Occipital lobe (tissue), 3 donors: ENCODE measurements at places on chromosomes 13 and 19. TPM values are rescaled to one million over a fixed set of nuclear protein-coding genes. Genes with fewer than 3 reads are reported as not detected.

DNA sequence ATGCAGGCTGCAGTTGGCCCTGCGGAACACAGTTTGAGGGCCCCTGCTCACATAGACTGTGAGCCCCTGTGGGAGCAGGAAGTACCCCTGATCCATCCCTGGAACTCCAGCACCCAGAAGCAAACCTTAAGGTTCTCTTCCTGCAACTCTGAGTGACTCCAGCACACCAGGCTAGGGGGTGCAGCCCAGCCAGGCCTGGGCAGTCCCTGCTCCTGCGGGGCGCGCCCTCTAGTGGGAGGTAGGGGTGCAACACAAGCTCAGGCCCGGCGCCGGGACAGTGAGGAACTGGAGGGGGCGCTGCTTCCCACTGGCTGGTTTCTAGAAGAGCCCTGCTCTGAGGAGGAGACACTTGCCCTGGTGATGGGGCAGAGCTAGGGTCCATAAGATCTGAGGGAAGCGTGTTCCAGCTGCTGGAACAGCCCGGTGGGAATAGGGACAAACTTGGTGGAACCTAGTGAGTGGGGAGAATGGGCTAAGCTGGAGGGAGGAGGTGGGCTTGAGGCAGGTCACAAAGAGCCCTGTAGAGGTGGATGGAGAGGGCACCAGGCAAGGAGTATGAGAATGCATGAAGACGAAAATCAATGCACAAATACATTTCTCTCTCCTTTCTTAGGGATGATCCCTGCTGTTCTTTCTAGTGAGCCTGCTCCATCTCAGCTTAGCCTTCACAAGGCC, 5.0 kb downstream of the ZSCAN5A start:
- no peak for DNase-seq

GRCh38 chr13:95033890-95034289, 267.4 kb downstream of the ABCC4 start:
- no peak for DNase-seq

DNA sequence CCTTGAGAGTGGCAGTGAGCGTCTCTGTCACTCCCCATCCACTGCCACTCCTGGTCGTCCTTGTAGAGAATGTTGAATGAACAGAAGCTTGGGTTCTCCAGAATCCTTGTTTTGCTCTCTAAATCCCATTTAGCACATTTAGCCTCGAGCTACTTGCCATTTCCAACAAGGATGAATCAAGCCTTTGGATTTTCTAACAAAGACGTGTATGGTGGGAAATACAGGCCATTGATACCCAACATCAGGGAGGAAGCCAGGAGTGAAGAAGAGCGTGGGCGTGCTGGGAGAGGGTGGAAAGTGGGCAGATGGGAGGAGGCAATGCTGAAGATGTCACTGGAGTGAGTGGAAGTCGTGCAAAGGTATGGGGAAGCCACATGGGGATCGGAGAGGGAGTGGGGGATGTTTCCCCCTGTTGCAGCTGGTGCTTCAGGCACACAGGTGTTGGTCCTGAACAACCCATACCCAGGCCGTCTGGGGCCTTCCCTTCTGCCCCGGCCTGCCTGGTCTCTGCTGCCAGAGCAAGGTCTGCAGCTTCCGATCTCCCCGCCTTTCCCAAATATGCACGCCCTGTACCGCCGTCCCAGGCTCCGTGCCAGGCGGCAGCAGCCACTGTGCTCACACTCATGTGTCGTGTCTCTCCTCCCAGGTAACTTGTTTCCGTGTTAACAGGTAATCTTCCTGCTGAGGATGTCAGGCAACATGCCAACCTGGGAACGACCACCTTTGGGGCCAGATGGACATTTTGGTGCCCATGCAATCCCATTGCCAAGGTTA, 48.7 kb downstream of the ZIC5 start:
- no peak for DNase-seq

DNA sequence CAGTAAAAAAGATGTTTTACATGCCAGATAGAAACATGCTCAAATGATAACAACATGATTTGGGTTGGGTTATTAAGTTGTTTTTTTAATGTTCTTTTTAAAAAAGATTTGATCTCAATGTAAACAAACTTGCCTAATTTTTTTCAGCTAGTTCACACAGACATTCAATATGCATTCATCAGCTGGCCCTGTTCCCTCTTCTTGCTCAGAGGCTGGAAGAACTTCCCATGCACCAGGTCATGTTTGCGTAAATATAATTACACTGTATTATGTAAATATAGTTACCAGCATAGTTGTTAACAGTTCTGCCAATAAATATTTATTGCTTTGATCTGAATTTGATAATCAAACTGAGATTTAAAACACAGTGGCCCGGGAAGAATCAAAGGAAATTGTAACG, 70.6 kb downstream of the ATP11A start:
- no peak for DNase-seq

- no peak for DNase-seq
These were observed 55.1 kb downstream of the GPR180 start for GRCh38 chr13:94656766-94657165.

CASP14 gene
- not detected for total RNA-seq

DNA sequence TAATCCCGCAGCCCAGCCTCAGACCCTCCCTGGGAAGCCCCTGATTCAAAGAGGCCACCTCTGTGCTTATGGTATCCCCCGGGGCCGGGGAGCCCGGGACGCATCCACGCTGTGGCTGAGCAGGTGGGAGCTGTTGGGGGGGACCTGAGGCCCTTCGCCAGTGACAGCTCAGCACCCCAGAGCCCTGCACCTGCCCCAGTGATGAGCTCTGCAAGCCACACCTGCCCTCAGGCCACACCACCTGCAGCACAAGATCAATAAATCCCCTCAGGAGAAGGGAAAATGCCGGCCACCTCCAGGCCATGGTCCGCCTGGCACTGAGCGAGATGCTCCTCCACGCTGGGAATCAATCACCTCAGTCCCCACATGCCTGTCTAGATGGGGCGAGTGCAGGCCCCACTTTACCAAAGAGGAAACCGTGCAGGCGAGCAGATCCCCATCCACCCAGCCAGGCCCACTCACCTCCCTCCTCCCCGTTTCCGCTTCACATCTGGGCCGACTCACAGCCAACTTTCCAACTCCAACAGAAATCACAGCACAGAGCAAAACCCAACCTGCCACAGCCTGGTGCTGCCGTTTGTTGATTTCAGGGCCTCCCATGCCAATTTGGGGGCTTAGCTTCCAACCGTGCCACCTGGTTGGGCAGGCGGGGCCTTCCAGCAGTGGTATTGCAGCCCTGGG, 12.8 kb downstream of the MOB3A start:
- DNase-seq, result no peak

DNA sequence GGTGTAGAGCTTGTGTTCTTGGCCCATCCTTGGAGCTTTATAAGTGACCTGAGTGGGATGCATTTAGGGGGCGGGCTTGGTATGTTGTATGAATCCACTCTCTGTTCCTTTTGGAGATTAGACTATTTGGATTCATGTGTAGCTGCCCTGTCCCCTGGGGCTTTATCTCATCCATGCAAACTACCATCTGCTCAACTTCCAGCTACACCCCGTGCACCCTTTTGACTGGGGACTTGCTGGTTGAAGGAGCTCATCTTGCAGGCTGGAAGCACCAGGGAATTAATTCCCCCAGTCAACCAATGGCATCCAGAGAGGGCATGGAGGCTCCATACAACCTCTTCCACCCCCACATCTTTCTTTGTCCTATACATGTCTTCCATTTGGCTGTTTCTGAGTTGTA, 6.1 kb downstream of the CLEC4M start:
- DNase-seq, result no peak

GRCh38 chr19:17058236-17058635, 17.0 kb downstream of the HAUS8 start:
- DNase-seq, result no peak
